ENCODE measurements at places on chromosomes 4 and X.

- no peak for DNase-seq
Measured at GRCh38 chrX:34734383-34734782, 77.3 kb upstream of the TMEM47 start.

DNA sequence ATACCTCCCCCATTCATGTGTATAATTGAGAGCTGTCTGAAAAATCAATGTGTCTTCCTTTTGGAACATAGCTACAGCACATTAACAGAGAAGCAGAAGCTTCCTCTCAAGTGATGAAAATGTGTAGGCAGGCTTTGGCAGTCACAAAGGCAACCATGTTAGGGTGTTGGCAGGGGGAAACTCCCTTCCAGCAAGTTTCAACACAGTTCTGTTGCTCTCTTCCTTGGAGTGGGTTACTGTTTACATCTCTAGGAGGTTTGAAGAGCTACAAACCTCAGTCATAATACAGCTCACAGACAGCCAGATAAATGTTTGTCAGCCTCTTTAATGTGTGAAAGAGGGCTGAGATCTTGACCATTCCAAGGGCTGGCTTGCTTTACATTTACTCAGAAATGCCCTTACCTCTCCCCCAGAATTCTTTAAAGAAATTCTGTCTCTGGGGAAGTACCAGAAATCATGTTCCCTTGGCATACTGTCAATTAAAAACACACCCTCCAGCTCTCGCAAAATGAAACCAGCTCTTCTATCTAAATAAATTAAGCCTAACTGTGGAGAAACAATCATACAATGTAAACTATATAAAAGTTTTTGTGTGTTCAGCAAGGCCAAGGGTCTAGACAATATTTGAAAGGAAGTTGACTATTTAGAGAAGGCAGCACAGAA lies 18.9 kb downstream of the ZBTB33 start:
- no peak for DNase-seq

DNA sequence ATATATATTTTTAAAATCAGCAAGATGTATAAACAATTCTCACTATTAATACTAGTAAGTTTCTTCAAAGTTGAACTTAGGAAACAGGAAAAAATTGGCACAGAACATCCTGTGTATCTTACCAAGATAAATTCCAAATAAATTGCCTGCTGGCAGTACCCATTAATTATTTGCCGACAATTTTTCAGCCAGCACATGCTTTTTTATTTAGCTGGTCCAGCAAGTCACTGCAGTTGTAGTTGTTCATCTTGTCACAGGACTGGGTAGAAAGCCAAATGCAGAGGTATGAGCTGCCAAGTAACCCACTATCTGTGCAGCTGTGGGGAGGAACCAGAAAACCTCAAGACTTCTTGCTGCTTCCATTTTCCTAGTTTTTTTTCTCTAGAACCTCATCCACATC lies 113.4 kb downstream of the PACRGL start:
- DNase-seq, result no peak

GRCh38 chrX:46814966-46815365 lies 21.9 kb upstream of the RP2 start:
- no peak for DNase-seq

DNA sequence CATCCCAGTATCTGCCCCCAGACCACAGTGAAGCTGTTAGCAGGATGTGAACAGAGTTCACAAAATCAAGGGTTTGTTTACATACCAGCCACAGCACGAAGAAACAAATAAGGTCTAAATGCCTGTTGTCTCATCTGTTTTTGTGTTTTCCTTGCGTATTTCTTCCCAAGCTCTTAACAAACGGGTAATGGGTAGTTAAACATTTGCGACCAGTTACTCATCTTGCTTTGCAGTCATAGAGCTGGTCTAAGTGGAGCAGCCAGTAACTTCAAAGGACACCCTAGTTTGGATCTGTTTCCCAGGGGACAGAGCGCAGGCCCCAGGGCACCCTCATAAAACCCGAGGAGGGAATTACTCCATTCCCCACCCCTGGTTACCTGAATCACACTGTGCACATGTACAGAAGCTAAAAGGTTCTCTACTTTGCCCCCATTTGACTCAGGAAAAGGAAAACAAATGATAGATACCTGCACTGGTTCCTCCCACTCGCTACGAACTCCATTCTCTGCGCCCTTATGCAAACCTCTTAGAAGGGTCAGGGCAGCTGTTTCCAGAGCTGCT lies 68.8 kb downstream of the MAML3 start:
- DNase-seq, result no peak

DNA sequence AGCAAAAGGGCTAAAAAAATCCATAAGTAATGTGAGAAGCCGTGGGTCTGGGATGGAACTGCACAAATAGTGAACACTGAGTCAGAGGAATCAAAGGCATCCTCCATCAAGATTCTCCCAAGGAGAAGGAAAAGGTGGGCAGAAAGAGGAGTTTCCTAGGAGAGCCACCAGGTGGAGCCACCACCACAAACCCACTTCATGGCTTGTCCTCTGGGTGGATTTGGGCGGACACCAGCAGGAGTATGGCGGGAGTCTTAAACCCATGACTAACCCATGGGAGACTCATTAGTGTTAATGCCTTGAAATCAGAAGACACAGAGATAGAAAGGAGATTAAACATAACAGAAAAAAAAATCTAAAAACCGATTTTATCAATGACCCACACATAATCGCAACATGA lies 147.7 kb downstream of the SH3KBP1 start:
- no peak for DNase-seq

GRCh38 chrX:151680805-151681204 lies 14.5 kb upstream of the PRRG3 start:
- no peak for DNase-seq

DNA sequence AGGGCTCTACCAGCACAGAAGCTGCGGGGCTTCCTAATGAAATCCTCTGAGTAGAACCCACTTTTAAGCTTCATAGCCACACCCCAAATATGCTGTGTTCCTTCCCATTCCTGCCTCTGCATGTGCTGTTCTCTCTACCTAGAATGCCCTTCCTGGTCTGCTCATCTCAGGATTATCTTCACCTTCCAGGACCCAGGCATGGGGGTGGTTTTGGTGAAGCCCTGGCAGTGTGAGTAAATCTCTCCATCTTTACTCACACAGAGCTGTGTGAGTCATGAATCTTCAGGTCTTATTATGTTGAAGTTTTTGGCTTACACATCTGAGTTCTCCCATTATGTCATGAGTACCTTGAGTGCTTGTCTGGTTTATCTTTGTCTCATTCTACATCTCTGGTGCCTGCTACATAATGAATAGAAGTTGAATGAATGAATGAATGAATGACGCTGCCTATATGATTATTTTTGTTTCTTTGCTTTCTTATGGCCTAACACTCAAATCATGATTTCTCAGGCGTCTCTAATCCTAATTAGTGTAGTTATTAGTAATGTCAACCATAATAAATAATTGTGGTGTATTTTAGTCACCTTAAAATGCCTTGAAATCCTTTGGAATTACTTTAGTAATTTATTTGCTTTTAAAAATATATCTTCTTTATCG lies 41.9 kb downstream of the HADH start:
- no peak for DNase-seq

DNA sequence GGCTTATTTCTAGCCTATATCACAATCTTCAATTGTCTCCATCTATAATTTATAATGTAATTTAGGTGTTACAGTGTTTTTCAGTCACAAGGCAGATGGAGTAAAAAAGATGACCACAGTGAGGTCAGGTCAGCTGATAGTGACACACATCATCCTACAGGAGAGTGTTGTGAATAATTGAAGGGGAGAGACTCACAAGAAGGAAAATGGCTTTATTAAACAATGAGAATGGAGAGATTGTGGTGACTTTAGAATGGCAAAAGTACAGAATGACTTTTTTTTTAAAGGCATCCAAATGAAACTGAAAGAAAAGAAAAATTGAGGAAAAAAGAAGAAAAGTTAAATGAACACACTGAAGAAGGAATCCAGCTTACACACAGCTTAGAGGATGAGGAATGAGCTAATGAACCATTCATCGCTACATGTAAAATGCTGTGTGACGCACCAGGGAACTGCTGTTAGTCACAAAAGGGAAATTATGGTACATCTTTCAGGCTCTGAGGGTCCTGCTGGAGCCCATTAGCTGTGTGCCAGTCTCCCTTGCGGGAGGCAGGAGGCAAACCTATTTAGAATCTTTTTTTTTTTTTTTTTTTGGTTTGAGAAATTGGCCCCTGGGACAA lies 56.6 kb downstream of the SPRY1 start:
- DNase-seq, result no peak

DNA sequence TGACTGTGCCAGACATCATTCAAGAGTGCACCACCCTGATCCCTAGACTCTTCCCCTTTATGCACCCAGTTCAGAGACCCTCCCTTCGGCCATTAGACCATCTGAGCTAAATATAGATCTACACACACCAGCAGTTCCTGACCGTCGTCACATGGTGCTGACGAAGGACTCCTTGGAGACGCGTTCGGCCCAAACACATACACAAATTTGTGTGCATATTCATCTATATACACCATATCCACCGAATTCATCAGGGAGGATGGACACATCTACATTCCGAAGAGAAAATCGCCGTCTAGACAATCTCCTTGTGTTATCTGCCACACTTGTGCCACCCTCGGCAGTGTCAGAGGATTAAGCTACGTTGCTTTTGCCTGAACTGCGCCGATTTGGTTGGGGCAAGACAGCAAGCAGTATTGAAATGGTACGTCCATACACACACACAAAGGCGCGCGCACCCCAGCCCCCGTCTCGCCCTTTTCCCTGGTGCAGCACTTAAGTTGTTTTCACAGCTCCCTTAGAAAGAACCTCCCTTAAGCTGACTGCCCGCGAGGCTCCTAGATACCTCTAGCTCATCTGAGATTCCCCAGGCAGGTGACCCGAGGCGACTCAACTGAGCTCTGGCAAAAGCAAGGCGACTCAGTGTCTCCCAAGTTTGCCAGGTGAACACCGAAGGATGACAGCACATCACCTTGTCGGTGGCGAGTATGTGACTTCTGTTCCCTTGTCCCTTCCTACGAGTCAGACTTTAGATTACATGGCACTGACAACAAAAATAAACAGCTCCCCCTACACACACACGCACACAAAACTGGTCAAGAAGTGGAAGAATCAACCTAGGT lies 1.0 kb downstream of the RASGEF1B start:
- DNase-seq, result no peak

GRCh38 chr4:10096201-10096977 lies 20.2 kb downstream of the WDR1 start:
- DNase-seq, result peak; percentile 76

DNA sequence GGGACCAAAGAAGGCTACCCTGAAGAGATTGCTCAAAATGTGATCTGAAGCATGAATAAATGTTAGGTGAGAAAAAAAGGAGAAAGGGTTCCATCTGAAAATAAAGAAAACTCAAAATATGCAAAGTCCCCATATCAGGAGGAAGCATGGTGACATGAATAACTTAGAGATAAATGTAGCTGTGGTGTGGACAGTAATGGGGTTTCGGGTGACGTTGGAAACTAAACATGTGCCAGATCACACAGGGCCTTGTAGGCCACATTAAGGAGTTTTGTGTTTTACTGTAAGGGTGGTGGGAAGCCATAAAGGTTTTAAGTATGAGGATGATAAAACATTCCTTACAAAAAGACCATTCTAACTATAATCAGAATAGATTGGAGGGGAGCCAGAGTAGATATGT lies 40.3 kb upstream of the ACSL4 start:
- DNase-seq, result no peak

DNA sequence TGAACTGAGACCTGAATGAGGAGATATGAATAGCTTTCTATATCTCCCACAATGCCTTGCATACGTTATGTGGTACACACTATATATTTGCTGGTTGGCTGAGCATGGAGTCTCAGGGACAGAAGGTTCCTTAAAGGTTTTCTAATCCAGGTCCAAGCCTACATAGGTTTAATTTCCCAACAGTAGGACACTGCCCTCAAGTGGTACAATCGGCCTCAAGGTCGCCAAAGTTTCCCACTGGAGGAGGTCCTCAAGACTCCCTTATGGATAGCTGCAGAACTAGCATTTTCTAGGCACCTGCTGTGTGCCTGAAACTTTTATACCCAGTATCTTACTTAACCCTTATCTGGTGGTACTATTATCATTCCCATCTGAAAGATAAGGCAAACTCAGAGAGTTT lies 21.0 kb upstream of the EFNB1 start:
- no peak for DNase-seq

DNA sequence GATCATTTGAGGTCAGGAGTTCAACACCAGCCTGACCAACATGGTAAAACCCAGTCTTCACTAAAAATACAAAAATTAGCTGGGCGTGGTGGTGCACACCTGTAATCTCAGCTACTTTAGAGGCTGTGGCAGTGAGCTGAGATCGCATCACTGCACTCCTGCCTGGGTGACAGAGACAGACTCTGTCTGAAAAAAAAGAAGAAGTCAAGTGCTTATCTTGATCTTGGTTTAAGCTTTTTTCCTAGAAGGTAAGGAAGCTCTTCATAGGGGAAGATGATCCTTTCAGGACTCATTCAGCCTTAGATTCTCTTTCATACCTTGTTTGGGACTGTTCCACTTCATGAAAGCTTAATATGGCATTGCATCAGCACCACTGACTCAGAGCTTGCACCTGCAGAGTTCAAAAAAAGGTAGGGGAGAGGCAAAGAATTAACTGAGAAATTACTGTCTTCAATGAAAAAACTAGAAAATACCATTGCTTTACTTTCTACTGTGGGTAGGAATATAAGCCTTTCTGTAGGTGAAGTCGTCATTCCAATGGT lies 70.8 kb upstream of the EPGN start:
- DNase-seq, result no peak

GRCh38 chr4:106473515-106473914 lies 104.9 kb upstream of the GIMD1 start:
- no peak for DNase-seq

DNA sequence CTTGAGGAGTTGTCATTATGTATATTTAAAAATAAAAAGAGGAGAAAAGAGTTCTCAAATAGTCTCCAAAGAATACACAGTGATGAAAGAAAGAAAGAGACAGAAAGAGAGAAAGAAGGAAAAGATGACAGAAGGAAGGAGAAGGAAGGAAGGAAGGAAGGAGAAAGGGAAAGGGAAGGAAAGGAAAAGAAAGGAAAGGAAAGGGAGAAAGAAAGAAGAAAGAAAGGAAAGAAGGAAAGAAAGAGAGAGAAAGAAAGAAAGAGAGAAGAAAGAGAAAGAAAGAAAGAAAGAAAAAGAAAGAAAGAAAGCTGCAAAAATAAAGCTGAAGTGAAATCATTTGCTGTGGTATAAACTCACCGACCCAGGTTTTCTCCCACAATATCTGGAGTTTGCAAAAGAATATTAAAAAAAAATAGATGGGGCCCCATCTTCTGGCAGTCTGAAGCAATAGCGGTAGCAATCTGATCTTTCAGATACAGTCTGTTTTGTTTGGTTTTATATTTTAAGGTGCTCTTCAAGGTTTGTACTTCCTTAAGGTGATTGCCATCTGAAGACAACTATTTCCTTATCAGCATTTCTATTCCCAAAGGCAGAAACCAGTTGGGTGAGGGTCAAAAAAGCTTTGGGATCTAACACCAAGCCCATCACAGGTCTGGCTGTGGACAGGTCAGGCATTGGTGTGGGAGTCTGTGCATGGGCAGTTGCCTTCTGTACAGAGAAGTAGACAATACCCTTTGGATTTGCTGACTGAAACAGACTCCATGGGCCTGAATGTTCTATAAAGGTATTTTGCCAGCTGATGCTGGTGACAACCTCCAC lies 160.4 kb downstream of the CPEB2 start:
- DNase-seq, result no peak

GRCh38 chrX:137587151-137587550 lies 21.2 kb downstream of the ZIC3 start:
- DNase-seq, result no peak

Data from stimulated activated CD8-positive, alpha-beta memory T cell treated with anti-CD3 and anti-CD28 coated beads, Interleukin-4, amount 100 ng/mL, for 4 hours (primary cell).